ENCODE measurements at places on chromosomes 11 and 22. TPM values are rescaled to one million over a fixed set of nuclear protein-coding genes. Genes with fewer than 3 reads are reported as not detected.

Gene KLHL35
- total RNA-seq: 41.4 TPM

DNA sequence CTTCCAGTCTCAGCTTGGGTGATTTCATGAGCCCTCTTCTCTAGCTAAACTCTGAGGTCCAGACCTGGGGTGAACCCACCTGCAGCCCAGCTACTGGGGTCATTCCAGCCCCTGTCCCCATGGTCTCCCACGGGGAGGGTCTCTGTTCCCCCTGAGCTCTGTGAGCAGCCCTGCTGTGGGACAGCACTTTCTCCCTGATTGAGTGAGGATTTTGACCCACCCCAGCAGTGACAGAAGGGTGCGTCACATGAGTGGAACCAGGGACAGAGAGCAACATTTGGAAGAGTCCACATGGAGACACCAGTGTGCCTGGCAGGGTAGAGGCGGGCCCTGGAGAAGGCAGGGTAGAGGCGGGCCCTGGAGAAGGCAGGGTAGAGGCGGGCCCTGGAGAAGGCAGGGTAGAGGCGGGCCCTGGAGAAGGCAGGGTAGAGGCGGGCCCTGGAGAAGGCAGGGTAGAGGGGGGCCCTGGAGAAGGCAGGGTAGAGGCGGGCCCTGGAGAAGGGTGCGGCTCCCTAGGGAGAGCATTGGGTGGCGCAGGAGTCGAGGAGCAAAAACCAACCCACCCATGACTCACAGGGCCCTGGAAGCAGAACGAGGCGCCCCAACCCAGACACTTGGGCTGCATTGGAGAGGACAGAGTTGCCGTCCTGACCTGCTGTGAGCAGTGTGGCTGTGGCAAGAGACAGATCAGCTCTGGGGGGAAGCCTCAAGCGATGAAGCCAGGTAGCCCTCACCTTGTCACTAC is 227.7 kb upstream of the B3GAT1 start:
- DNase-seq: no peak

GRCh38 chr11:42552786-42553185 is 759.0 kb upstream of the API5 start:
- DNase-seq: no peak

DNA sequence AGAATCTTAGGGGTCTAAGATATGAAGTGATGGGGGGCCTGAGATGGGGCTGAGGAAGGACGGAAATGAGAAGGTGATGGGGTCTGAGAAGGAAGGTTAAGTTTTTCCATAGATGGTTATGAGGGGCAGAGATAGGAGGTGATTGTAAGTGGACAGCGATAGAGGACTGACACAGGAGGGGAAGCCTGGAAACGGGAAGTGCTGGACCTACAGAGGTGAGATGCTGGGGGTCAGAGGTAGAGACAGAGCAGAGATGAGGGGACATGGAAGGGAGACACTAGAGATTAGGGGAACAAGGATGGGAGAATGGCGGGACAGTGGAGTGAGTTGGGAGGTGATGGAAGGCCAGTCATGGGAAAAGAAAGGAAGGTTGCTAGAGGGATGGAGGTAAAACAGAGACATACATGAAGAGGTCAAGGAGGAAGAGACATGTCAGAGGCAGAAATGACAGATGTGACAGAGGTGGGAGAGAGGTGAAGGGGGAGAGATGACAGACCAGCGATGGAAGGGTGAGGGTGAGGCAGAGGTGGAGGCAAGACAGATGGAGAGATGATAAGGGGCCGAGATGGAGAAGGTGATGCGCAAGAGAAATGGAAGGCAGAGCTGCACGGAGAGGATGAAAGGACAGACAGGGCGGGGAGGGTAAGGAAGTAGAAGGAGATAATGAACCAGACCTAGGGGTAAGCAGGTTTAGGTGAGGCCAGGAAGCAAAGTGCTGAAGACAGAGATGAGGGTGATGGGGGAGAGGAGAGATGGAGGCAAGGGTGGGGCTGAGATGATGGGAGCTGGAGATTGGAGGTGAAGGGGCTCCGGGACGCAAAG is 50.8 kb downstream of the SLC22A12 start:
- DNase-seq: no peak

Gene MIAT
- total RNA-seq: 1,100 TPM

GRCh38 chr11:33863418-33864172 is 28.3 kb downstream of the LMO2 start:
- no peak for DNase-seq

DNA sequence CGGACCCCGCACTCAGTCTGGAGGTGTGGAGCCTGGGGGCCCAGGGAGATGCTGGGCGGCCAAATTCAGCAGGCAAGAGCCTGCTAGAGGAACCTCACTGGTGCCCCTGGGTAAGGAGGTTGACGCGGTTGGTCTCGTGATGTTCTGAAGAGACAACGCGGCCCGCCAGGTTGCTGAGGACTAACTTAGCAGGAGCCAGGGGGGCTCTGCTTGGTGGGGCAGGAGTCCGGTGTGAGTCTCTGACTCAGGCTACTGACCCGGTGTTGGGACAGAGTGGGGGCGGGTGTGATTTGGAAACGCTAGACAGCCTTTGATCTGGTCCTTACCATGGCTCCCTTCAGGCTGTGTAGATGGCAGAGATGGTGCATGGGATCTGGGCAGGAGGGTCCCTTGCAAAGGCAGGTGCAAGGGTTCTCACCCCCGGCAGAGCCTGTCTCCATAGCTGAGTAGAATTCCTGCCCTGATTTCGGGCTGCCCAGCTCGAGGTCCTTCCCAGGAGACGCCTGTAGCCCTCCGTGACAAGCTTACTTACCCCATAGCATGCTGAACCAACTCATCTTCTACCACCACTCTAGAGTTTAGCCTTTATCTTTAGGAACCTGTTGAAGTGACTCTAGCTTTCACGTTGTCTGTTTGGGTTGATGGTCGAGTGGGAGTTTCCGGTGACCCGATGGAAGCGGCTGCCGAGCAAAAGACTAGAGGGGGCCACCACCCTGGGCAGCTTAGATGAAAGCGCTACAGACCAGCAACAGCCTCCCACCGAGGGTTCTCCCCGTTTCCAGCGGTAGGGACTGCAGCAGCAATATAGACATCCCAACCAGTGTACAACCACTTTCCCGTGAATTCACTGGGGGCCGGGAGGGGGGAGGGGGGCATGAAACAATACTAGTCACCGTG is 38.4 kb downstream of the KCNC1 start:
- DNase-seq: no peak

DNA sequence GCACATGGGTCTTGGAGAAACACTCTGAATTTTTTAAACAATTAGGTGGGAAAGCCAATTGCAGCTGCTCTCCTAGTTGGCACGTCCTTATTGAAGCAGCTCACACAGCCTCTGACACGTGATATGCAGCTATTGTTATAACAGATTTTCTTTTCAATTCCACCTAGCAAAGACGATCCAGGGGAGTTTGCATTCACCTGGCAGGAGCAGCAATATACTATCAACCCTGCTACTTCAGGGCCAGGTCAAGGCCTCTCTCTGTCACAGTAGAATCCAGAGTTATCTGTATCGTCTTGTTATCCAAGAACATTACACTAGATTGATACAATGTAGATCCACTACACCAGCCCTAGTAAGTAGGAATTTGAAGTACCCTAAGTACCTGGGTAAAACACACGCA is 8.3 kb downstream of the KRTAP5-11 start:
- no peak for DNase-seq

GRCh38 chr11:78292109-78292803 is 103.5 kb downstream of the USP35 start:
- DNase-seq: no peak

Gene SMIM35
- not detected for total RNA-seq

Gene GAL3ST1
- 1.8 TPM for total RNA-seq

GRCh38 chr11:95891423-95892170 is 32.3 kb downstream of the MTMR2 start:
- no peak for DNase-seq

Gene SPDYC
- not detected for total RNA-seq

Data from glutamatergic neuron (in vitro differentiated cells).